Psoas muscle (tissue), 8 donors: ENCODE measurements at places on chromosomes 12 and 14. TPM values are rescaled to one million over a fixed set of nuclear protein-coding genes. Genes with fewer than 3 reads are reported as not detected.
A peak's percentile ranks its signal among the peaks of the same experiment; 100 is the strongest.

The LMNTD1 gene
- total RNA-seq, result not detected

The P2RX7 gene
- 0.24 TPM for total RNA-seq

The LARP4 gene
- 81.2 TPM for total RNA-seq

The C12orf56 gene
- total RNA-seq, result not detected

The OTOGL gene
- not detected for total RNA-seq

GRCh38 chr14:36162267-36162666 is 14.3 kb downstream of the PTCSC3 start:
- H3K4me1 ChIP-seq, result no peaks in the 10 kb centered on the region
- no peaks in the 10 kb centered on the region for H3K27me3 ChIP-seq
- H3K4me3 ChIP-seq, result no peak overlapping the region
- H3K36me3 ChIP-seq, result no peaks in the 10 kb centered on the region
- H3K27ac ChIP-seq, result no peak overlapping the region

DNA sequence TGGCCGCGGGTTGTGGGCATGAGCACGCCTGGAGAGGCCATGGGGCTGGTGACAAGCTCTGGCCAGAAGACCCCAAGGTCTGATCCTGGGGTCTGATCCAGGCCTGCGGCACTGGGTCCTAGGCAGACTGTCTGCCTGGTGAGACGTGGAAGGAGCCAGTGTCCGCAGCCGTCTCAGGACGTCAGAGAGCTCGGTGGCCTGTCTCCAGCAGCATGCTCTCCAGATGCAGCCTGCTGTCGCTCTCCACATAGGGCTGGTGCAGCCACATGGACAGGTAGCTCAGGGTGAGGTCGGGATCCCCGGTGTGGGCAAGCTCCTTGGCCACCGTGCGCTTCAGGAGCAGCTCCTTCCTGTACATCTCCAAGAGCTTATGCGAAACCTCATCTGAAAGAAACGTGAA is 14.3 kb downstream of the CINP start:
- no peak for DNase-seq
- H3K4me1 ChIP-seq, result peaks cover 3% of the 10 kb centered on the region
- H3K4me3 ChIP-seq, result no peak overlapping the region
- H3K27ac ChIP-seq, result no peak overlapping the region
- peaks cover 99% of the 10 kb centered on the region for H3K36me3 ChIP-seq

DNA sequence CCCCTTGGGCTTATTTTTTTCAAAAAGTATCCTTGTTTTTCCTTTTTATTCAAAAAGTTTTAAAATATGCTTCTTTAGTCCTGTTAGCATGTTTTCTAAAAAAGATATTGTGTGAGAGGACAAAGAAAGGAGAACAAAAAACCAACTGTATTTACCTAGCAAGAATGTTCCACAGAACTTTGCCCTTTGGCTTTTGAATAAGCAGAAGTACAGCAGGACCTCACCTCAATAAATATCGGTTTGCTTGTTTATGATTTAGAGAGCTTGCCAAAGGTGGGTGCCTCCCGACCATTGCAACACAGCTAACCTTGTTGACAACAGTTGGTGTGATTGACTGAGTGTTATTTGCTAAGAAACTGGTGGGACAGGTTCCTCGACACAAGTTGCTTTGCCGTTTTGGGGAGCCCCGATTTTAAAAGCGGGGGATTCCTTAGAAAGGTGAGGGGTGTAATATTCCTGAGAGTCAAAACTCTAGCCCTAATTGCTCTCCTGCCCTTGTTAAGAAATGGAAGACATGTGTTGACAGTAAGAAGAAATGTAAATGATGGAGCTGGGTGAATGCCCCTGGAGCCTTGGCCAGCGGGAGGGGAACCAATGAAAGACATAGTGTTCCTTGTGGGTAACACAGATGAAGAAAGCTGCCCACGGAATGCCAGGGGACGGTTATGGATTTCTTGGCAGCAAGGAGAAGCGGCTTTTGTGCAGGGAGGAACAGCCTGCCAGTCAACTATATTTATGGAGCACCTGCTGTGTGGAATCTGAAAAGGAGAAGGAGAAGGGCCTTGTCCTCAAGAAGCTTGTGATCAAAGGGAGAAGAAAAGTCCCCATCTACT is 13.7 kb downstream of the MYBPC1 start:
- H3K4me1 ChIP-seq, result peaks cover 60% of the 10 kb centered on the region
- H3K36me3 ChIP-seq, result peaks cover 2% of the 10 kb centered on the region
- peak overlapping the region; percentile 88 for H3K27ac ChIP-seq
- H3K27me3 ChIP-seq, result no peaks in the 10 kb centered on the region
- peak; percentile 74 for DNase-seq

GRCh38 chr14:95456281-95456680 is 60.2 kb downstream of the SYNE3 start:
- no peak overlapping the region for H3K4me3 ChIP-seq
- peaks cover 23% of the 10 kb centered on the region for H3K36me3 ChIP-seq
- H3K4me1 ChIP-seq, result peaks cover 10% of the 10 kb centered on the region
- no peak overlapping the region for H3K27ac ChIP-seq
- no peaks in the 10 kb centered on the region for H3K27me3 ChIP-seq
- no peak for DNase-seq

DNA sequence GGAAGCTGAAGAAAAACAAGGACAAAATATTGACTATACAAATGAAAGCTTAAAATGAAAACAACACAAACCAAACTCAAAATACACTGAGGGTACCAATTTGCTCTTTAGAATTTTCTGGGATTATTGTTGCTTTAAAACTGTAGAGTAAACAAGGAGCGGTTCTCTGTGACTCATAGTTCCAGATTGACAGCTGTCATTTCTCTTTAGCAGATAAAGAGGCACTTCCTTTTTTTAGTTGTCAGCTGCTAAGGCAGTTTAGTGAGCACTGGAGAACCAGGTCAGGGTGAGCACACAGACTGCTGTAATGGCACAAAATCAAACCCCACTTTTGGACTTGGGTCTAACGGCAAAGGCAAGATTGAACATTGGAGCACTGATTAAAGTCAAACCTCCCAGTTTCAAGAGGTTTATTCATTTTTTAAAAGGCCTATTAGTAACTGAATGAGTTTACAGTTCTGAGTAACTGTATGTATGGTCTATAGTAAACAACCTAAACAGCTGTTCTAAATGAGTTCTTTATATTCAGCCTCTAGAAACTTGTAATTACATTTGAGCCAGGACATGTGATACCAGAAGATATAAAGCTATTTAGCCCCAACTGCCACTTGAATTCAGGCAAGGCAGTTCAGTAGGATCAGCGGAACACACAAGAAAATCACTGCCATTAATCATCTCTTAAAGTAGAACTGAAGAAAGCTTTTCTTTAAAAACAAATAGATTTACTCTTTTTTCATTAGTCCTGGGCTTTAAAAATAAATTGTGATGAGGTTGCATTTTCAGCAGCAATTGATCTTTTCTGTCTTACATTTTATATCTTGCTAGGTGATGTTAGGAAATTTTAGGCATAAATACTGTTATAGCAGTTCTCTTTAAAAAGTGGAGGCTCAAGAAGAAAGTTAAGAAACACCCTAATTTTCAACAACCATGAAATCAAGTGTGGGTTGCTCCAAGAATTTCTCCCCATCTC is 71.7 kb upstream of the PRICKLE1 start:
- H3K27me3 ChIP-seq, result no peaks in the 10 kb centered on the region
- no peaks in the 10 kb centered on the region for H3K36me3 ChIP-seq

GRCh38 chr12:54160769-54161480 is 27.9 kb downstream of the SMUG1 start:
- DNase-seq, result no peak
- H3K27ac ChIP-seq, result no peak overlapping the region
- H3K4me1 ChIP-seq, result peaks cover 15% of the 10 kb centered on the region
- H3K27me3 ChIP-seq, result no peaks in the 10 kb centered on the region
- no peaks in the 10 kb centered on the region for H3K36me3 ChIP-seq

GRCh38 chr14:99350751-99351150 is 78.8 kb upstream of the BCL11B start:
- H3K27ac ChIP-seq, result no peak overlapping the region
- H3K27me3 ChIP-seq, result peaks cover 5% of the 10 kb centered on the region
- no peaks in the 10 kb centered on the region for H3K4me1 ChIP-seq

DNA sequence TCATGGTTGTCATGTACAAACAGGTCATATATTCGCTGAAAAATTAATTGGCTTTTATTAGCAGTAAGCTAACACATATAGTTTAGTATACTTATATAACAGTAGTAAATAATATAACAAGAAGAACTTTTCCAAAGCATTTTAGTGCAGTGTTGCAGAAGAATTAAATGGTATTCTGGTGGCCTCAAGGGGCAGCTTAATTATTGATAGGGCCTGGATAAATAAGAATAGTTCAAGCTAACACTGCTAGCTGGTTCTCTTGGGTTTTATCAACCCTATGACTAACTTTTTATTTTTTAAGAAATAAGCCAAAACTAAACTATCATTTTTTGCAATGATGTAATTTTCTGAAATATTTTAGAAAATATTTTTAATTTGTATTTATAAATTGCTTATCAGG is 152.1 kb downstream of the SRGAP1 start:
- no peaks in the 10 kb centered on the region for H3K36me3 ChIP-seq
- DNase-seq, result no peak
- H3K4me3 ChIP-seq, result no peak overlapping the region
- no peaks in the 10 kb centered on the region for H3K27me3 ChIP-seq
- no peaks in the 10 kb centered on the region for H3K4me1 ChIP-seq

DNA sequence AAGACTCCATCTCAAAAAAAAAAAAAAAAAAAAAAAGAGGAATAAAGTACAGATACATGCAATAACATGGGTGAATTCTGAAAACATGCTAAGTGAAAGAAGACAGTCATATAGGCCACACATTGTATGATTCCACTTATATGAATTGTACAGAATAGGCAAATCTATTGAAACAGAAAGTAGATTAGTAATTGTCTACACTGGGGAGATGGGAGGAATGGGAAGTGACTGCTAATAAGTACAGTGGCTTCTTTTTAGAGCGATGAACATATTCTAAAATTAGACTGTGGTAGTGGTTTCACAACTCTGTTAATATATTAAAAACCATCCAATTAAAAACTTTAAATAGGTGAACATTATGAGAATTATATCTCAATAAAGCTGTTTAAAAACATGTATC is 74.4 kb downstream of the ANKS1B start:
- no peak for DNase-seq
- H3K36me3 ChIP-seq, result no peaks in the 10 kb centered on the region
- no peaks in the 10 kb centered on the region for H3K4me1 ChIP-seq
- H3K4me3 ChIP-seq, result peak overlapping the region; percentile 42
- H3K27ac ChIP-seq, result peak overlapping the region; percentile 58

DNA sequence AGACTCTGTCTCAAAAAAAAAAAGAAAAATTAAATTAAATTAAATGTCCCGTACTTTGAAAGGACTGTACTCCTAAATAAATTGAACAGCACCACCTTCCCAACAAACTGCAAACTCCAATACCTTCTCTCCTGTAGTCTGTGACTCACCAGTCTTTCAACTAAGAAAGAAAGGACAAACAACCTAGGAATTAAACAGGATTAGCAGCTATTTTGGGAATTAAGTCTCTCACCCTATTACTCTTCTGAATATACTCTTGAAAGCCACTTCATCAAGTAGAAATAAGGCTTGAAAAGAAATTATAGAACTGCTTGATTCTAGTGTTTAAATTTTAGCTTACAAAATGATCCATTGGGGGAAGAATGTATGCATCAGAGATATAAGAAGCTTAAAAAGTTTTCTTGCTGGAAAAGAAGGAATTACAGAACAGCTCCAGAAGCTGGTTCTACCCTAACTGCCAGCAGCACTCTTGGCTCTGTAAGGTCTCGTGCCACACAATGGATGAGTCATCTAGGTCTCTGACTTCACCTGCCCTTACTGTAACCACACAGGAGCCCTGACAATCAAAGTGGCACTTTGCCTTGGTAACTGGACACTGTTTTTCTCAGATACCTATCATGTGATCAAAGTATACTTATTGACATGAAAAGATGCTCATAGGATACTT is 57.0 kb upstream of the CERS5 start:
- no peak overlapping the region for H3K4me3 ChIP-seq
- H3K27ac ChIP-seq, result peak overlapping the region; percentile 70
- no peak for DNase-seq
- no peaks in the 10 kb centered on the region for H3K36me3 ChIP-seq

GRCh38 chr12:63941879-63942278 is 97.4 kb downstream of the SRGAP1 start:
- H3K27me3 ChIP-seq, result no peaks in the 10 kb centered on the region
- DNase-seq, result no peak
- H3K4me1 ChIP-seq, result no peaks in the 10 kb centered on the region
- no peak overlapping the region for H3K27ac ChIP-seq
- H3K36me3 ChIP-seq, result no peaks in the 10 kb centered on the region
